ENCODE measurements at places on chromosomes 7 and 10.

DNA sequence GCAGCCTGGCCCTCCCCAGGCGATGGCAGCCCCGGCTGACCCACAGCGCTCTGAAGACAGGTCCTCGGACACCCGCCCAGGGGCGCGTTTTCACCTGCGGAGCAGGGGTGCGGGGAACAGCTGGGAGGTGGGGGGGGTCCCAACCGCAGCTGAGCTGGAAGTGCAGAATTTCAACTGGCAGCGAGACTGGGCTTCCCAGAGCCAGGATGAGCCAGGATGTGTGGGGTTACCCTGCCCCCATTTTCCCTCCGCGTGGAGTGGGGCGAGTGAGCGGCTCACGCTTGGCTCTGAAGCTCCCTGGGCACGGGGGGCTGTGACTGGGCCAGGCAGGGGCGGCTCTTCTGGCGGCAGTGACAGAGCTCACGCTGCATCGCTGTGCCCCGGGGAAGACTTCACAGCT is 70.2 kb downstream of the DNAJB6 start:
- DNase-seq: no peak

DNA sequence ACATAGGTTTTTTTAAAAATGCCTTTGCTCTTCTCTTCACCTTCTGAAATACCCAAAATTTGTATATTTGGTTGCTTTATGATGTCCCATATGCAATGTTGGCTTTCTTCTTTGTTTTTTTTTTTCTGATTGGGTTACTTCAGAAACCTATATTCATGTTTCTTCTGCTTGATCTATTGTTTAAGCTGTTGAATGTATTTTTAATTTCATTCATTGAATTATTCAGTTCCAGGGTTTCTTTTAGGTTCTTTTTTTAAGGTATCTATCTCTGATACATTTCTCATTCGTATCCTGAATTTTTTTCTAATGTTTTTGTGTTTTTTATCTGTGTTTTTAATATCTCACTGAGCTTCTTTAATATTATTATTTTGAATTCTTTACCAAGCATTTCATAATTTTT is 221.0 kb upstream of the MTPN start:
- DNase-seq: no peak

DNA sequence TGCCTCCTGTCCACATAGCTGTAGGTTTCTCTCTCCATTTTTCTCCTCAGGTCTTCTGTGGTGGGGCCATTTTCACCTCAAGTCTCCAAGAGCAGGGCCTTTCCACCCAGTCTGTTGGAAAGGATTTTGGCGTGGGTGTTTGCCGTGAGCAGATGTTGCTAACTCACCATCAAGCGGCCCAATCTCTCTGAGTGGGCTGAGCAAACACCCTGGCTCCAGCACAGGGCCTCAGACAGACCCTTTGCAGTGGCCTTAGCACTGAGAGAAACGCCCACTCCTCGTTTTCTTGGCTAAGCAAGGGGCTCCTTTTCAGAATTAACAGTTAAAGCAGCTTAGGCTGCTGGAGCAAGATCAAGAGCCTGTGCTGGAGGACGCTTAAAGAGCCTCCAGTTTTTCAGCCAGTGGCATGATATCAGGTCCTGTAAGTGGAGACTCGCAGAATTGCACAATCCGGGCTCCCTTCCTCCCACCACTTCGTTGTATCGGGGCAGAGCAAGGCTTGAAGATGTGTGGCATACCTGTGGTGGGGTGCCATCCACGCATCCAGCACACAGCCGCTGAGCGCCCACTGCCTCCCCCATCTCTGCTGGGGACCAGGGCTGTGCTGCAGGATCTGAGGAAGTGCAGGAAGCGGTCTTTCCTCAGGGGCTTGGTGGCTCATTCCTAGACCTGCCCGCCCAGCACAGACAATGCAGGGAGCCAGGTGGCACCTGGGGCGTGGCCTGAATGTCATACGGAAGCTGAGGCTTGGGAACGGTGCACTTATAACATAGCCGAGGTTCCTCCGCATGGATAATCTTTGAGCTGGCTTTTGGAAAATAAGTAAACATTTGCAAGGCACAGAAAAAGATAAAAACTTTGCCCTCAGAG is 142.7 kb downstream of the ADARB2 start:
- no peak for DNase-seq

DNA sequence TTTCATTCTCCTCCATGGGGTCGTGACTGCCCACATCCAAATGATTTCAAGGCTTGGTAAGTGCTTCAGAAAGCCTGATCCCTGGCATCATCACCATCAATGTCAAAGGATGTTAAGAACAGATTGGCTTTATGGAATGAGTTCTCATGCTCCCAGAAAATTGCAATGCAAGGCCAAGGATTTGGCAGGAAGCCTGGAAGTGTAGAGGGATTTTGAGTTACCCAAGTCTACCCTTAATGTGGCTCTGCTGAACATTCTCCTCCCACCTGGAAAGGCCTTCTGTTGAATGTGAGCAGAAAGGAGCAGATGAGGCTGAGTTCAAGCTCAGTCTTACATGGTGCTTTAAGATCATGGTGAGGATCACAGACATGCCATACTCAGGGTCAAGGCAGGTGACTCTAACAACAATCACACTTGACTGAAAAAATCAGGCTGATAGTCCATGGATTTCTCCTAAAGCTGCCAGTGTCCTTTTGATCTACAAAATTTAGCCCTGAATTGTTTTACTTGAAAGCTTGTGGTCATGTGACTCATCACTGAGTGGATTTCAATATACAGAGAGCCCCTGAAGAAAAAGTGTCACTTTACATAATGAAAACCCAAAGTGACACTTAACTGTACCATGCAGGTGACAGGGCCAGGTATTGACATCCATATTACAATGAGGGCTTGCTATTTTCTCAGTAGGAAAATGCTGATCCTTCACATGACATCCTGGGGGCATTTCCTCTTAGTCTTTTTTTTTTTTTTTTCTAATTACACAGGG is 111.1 kb upstream of the PDLIM1 start:
- DNase-seq: no peak

DNA sequence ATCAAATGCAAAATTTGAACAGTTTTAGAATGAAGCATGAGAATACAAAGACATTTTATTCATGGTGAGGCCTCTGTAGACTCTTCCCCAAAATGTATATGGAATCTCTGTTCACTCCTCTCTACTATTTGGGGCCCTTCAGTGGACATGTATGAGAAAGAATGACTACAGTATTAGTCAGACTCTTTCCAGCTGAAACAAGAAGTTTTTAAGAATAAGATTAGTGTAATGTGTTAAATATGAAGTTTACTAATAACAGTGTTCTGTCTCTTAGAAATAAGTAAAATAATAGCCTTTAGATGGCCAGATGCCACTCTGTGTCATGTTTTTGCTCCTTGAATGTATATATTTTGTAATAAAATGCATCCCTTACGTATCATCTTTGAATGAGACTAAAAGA is 585.6 kb downstream of the SUGCT start:
- no peak for DNase-seq

DNA sequence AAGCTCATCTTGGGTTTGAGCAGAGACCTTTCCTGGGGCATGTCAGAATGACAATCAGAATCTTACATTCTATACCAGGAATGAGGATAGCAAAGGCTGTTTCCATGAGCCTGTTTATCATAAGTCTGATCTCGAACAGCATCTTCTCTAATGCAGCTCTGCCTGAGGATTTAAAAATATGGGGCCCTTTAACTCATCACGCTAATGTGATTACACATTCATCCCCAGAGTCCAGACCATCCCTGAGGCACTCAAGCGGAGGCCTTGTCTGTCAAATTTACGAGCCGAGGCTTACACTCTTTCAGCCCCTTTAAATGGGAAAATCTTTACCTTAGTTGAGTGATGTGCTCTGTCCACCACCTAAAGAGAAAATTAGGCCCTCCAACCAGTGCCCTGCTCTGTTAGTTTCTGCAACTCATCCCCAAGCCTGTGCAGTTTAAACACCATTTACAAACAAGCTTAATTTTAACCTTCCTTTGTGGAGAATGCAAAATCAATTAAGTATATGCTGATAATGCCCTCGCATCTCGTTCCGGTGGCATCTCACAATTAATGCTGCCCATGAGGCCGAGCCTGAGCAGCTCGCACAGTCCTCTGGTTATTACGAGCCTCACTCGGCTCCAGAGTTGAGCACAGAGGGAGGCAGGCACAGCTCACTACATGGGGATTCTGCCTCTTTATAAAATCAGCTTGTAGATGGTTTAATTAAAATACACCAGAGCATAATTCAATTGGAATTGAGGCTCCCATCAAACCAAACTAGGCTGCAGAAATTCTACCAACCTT is 16.0 kb downstream of the CHST15 start:
- no peak for DNase-seq

DNA sequence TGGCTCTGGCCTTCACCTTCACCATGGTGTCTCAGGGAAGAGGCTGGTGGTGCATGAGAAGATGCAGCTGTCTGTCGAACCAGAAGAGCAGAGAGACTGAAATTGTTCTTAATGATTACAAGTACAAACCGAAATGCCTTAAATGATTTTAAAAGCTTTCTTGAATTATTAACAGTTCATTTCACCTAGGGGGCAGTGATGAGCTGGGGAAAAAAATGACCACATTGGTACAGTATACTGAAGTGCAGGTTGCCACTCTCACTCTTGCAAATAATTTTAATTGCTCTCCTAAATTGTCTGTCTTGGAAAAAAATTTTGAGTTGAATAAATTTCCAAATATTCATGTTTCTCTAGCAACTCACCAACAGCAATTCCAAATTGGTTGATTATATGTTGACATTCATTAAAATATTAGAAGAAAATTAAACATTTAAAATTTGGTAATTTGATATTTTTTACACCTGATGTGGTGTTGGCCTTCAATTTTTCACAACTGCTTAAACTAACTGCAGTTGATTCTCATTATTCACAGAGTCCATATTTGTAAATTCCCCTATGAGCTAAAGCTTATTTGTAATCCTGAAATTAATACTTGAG is 692.6 kb downstream of the ZWINT start:
- DNase-seq: no peak

GRCh38 chr10:113214331-113214730 is 264.3 kb downstream of the TCF7L2 start:
- no peak for DNase-seq

Measured in omental fat pad (tissue), 4 donors.